ENCODE measurements at places on chromosomes 5 and 9.

DNA sequence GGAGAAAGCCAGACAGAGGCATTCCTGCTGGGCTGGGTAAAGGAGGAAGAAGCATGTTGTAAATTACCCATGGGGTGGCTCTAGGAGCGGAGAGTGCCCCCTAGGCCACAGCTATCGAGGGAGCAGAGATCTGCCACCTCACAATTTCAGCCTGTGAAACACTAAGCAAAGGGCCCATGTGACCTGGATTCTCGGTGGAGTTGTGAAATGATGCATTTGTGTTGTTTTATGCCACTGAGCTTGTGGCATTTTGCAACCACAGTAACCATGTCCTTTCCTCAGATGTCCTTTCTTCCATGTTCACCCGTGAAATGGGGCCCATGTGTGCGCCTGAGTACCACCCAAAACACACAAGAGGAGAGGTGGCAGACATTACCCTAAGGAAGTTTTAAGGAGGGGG, 159.3 kb downstream of the SYK start:
- no peak for DNase-seq

GRCh38 chr9:27528886-27529315, 713 bp downstream of the MOB3B start:
- peak; percentile 86 for DNase-seq

DNA sequence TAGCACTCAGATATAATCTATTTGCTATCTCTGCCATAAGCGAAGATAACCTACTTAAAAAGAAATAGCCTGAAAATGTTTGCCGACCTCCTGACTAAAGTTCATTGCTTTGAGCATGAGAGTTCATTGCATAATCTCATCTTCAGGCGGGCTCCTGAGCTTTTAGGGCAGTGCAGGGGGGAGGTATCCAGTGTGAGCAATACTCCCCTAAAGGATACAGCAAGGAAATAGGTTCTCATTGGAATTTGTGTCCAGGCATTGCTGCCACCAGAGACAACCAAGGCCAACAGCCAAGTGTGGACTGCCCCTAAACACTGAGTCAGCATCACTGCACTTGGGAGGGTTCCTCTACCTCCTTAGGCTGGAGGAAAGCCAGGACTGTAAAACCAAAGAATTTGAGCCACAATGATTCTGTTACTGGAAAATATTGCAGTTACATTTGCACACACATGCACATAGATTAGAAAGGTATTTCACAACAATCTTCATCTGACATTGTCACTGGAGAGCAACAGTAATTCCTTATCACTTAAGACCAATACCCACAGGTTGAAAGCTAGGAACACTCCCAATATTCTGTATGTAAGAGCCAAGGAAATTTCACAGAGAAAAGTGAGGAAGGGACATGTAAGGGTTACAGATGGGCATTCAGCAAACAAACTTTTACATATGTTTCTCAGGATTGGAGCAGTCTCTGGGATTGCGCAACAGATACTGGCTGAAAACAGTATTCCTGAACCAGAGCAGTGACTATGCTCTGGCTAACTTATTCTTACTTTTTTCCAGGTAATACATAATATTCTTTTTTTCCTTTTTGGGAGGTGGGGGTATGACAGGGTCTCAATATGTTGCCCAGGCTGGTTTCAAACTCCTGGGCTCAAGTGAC, 98.6 kb upstream of the TLE1 start:
- no peak for DNase-seq

GRCh38 chr5:136200130-136200529, 7.2 kb upstream of the SMIM32 start:
- DNase-seq: no peak

DNA sequence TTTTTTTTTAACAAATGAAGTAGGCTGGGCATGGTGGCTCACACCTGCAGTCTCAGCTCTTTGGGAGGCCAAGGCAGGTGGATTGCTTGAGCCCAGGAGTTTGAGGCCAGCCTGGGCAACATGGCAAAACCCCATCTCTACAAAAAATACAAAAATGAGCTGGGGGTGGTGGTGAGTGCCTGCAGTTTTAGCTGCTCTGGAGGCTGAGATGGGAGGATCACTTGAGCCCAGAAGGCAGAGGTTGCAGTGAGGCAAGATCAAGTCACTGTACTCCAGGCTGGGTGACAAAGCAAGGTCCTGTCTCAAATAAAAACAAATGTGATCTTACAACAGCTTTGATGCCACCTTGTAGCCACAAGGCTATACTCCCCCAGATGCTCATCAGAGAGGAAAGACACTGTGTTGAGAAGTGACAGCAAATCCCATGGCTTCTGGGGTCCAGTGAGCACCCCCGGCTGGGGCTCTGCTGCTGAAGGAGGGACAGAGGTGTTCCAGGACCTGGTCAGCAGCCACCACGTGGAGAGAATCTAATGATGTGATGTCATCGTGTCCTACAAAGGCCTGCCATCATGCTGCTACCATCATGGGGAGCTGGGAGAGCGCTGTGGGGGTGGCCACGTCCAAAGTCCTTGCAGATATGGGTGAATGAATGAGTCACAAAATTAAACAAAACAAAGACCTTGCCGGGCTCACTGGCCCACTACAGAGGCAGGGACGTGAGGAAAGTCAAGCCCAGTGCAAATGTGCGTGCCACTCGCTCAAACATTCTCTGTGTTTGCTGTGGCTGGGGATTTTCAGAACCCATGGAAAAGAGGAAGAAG, 60.7 kb downstream of the PRRT1B start:
- DNase-seq: no peak

DNA sequence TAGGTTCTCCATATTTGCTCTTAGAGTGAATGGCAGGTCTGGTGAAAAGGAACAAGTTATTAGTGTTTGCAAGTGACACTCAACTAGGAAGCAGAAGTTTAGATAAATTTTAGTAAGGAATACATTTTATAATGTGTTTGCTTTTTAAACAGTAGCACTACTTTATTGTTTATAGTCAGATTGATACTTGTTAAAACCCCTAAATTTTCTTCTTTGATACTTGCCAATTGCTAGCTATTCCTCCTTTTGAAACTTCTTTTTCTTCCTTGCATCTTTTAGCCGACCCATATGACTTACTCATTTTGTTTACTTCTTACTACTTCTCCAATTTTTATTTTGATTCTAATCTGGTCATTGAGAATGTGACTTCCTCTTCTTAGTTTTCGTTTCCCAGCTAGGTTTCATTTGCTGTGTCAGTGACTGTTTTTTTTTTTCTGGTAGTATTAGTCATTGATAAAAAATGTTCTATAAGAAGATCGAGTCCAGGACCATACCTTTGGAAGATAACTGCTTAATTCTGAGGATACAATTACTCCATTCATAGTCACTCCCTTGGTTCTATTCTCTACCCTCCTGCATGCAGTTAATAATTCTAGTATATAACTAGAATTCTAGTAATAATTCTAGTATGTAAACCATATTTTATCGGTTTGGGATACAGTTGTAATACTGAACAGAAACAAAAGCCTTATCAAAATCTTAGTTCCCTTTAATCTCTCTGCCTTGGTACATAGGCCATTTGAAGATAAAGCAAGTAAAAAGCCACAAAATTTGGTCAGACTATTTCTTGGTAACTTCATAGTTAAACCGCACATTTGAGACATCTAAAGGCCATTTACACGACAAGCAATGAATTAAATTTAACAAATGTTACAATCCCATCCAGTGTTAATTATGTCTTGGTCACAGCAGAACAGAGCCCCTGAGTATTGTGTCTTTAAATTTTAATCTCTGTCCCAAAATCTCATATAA, 2.8 kb upstream of the RICTOR start:
- no peak for DNase-seq

DNA sequence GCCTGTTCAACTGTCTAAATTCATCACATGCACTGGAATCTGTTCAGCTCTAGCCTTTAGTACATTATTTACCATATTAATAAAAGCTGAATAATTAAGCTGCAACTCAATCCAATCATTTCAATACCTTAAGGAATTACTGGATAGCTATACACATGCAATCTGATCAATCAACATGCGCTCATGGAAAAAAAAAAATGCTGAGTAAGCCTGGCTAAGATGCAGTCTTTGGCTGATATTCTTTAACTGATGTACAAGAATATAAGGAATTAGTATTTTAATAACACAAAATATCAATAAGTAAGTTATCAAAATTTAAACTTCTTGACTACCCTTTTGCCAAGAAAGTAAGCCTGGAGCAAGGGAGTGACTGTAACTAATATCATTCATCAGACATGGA, 15.9 kb downstream of the EFNA5 start:
- no peak for DNase-seq

DNA sequence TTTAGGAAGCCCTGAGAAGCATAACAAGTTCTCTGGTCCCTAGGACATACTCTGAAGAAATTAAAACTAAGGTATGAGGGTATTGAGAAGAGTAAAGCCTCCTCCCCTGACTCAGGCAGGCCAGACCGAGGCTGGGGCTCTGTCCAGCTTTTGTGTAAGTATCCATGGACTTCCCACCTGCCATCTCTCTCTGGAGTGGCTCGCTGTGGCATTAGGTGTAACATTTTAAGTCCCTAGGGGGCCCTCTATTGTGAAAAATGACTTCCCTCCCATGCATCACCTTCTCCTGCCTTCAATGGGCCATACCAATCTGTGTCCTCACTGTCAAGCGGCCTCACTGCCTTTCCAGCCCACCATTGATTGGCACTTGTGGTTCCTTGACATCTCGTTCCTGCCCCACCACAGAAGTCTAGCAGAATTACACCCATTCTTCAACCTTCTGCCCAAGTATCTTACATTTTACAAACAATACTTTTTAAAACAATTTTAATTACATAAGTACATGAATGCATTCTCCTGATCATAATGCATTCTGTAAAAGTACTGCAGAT, 205.5 kb downstream of the SLIT3 start:
- DNase-seq: no peak

GRCh38 chr5:112977440-112977861, 853 bp downstream of the DCP2 start:
- DNase-seq: no peak

Measured in eye (tissue), 1 donor.